ENCODE measurements at places on chromosomes 4 and X. TPM values are rescaled to one million over a fixed set of nuclear protein-coding genes. Genes with fewer than 3 reads are reported as not detected.
A peak's percentile ranks its signal among the peaks of the same experiment; 100 is the strongest.

GRCh38 chr4:158710814-158711213 is 12.4 kb downstream of the PPID start:
- no peak for DNase-seq
- H3K36me3 ChIP-seq, result peaks cover 4% of the 10 kb centered on the region
- no peak overlapping the region for H3K4me3 ChIP-seq
- no peak overlapping the region for H3K27ac ChIP-seq
- H3K4me1 ChIP-seq, result no peaks in the 10 kb centered on the region

DNA sequence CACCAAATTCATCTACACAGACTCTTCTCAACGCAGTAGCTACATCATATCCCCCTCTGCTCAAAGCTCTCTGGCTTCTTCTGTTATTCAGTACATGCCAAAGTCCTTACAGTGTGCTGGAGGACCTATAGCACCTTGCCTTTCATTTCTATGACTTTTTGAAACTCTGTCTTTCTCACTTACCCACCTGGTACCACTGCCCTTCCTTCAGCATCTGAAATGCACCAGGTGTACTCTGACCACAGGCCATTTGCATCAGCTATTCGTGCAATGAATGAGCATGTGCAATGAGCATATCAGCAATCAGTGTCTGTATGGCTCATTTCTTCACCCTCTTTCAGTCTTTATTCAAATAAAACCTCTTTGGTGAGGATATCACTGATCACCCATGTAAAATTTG is 399.9 kb downstream of the RAB28 start:
- DNase-seq, result no peak
- H3K36me3 ChIP-seq, result no peaks in the 10 kb centered on the region
- H3K27me3 ChIP-seq, result no peaks in the 10 kb centered on the region
- no peaks in the 10 kb centered on the region for H3K4me1 ChIP-seq

GRCh38 chr4:174708381-174708780 is 120.7 kb downstream of the GLRA3 start:
- H3K27me3 ChIP-seq, result no peaks in the 10 kb centered on the region
- H3K36me3 ChIP-seq, result no peaks in the 10 kb centered on the region
- no peak overlapping the region for H3K4me3 ChIP-seq
- DNase-seq, result no peak

DNA sequence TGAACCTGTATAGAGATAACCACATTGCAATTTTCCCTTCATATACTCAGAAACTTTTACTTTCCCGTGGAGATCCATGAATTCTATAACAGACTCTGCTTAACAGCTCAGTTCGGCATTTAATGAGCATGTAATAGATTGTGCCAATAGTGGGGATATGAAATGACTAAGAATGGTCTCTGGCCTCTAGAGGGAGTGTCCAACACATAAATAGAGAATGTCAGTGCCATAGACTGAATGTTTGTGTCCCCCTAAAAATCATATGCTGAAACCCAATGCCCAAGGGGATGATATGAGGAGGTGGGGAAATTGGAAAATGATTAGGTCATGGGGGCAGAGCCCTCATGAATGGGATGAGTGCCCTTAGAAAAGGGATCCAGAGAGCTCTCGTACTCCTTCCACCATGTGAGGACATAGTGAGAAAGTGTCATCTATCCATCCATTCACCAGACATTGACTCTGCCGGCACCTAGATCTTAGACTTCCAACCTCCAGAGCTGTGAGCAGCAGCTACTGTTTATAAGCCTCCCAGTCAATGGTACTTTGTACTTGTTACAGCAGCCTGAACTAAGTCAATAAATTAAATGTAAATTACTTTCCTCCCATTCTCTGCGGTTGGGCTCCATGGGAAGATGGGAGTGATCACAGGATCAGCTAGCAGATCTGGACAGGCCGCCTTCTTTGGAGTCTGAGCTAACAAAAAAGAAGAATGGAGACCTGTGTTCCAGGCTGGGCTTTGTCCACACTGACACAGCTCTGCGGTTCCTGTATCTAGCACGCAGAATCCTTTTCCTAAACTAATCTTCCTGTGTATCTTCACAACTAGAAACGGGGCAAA is 28.1 kb upstream of the HPSE start:
- H3K4me1 ChIP-seq, result no peaks in the 10 kb centered on the region
- H3K36me3 ChIP-seq, result no peaks in the 10 kb centered on the region
- H3K27me3 ChIP-seq, result no peaks in the 10 kb centered on the region
- no peak for DNase-seq

DNA sequence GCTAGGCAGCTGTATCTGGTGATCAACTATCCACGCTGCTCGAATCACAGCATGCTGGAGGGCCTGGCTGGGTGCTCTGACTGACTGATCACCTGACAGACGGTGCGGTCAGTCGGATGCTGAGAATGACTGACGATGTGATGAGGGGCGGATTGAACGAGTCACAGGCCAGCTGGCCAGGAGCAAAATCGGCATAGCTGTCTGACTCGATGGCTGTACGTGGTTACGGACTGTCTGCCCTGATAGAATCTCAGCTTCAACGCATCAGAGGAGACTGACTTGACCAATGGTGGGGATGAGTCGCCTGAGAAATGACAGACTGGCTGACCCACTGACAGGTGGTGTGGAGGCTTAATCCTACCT is 1.0 kb upstream of the SUV39H1 start:
- no peak for DNase-seq
- no peaks in the 10 kb centered on the region for H3K27me3 ChIP-seq
- H3K27ac ChIP-seq, result peak overlapping the region; percentile 88
- H3K4me1 ChIP-seq, result no peaks in the 10 kb centered on the region

The PDZD4 gene
- 5.6 TPM for total RNA-seq

The SNCA gene
- 15.7 TPM for total RNA-seq

The GAGE12E gene
- total RNA-seq, result not detected

The CPLX1 gene
- total RNA-seq, result 0.16 TPM

The ATP1B4 gene
- not detected for total RNA-seq

The PSMD10 gene
- total RNA-seq, result 36.1 TPM

The VSIG4 gene
- 512 TPM for total RNA-seq

The RTL9 gene
- total RNA-seq, result not detected

Measured in breast epithelium (tissue), 4 donors.